T-helper 17 cell (primary cell): ENCODE measurements at places on chromosomes 11 and 22. TPM values are rescaled to one million over a fixed set of nuclear protein-coding genes. Genes with fewer than 3 reads are reported as not detected.

- no peak for DNase-seq
Measured at GRCh38 chr11:108796551-108796950, 131.7 kb downstream of the DDX10 start.

Gene HBB
- total RNA-seq: not detected

- DNase-seq: no peak
Measured at GRCh38 chr11:16126362-16126761, 230.0 kb downstream of the SOX6 start.

Gene OR51E2
- not detected for total RNA-seq

- DNase-seq: no peak
Measured at GRCh38 chr11:64556721-64557250, 34.2 kb upstream of the SLC22A12 start.

Gene GGTLC3
- not detected for total RNA-seq

Gene MIOX
- total RNA-seq: not detected

DNA sequence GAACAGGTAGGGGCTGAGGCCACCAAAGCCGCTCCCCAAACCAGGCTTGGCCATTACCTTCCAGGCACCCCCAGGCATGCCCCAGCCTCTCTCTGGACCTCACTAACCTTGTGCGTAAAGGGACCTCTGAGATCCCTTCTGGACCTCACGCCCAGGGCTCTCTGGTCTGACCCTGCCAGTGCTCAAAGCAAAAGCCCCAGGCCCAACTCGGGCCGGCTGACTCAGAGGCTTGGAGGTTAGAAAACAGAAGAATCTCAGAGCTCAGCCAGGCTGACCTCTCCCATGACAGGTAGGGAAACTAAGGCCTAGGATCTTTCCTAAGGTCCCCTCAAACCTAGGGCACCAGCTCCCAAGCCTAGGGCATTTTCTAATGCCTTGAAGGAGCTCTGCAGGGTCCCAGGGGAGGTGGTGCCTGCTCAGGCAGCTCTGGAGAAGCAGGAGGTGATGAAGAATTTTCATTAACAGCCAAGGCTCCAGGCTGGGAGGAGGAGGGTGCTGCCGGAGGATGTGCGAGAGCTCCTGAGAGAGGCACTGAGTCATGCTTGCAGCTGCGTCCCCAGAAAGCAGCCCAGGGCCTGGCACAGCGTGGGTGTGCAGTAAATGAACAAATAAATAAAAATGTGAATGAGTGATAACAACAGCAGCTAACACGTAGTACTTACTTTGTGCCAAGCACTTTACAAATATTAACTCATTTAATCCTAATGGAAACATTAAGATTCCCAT, 25.6 kb downstream of the ARRB1 start:
- DNase-seq: no peak

Gene YPEL4
- total RNA-seq: 1.8 TPM

DNA sequence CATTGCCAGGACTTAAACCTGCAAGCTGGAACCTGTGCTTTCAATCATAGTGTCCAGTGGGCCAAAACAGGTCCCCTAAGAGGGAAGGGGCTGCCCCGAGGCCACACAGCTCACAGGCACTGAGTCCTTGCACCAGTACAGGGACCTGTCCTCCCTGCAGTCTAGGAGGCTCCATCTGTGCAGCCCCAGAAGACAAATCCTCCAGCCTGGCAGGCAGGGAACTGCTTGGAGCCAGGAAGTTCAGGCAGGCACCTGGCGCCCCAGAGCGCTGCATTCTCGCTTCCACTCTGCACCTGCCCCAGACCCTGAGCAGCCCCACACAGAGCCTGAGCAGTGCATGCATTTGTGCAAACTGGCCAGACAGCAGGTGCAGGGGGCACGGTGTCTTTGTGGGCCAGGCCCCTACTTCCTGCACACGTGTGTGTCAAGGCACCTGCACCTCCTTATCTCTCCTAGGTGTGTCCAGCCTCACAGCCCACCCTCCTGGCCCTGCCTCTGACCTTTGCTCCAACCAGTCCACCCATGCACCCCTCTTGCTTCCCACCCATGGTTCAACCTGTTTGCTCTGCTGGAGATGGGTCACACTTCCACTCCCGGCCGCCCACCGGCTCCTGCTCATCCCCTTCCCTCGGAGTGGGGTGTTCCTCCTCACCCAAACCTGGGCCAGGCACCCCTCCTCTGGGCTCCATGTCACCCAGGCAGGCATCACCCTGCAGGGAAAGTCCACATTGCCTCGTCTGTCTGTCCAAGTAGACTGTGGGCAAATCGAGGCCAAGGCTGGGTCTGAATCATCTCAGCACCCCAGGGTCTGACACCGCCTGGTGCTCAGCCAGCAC, 19.0 kb downstream of the LINC01488 start:
- no peak for DNase-seq

- DNase-seq: no peak
Measured at GRCh38 chr11:70233511-70233934, 30.4 kb downstream of the FADD start.

DNA sequence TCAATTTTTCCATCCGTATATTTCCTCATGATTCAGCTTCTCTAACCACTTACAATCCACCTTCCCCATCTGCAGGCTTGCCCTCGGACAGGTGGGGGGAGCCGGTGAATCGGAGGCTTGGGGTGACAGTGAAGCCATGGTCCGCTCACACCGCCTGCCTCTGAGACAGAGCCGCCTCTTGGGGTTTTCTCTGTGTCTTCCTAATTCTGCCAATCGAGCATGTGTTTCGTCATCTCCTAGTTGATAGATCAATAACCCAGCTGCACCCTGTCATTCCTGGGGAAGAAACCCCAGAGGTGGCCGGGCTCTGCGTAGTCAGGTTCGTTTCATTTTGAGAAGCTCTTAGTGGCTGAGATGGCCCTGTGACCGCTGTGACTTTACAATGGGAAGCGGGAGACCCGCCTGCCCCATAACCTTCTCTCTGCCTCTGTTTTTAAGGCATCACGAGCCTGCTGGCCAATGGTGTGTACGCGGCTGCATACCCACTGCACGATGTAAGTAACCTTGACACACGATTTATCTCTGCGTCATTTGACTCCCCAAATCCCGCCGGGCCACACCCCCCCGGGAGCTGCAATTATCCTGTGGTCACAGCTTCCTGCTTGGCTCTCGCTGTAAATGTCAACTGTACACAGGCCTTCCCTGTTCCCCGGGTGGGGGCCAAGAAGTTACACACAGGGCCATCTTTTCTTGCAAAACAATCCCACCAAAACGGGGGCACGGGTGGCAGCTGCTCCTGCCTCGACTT, 33.3 kb downstream of the ANO1 start:
- no peak for DNase-seq

DNA sequence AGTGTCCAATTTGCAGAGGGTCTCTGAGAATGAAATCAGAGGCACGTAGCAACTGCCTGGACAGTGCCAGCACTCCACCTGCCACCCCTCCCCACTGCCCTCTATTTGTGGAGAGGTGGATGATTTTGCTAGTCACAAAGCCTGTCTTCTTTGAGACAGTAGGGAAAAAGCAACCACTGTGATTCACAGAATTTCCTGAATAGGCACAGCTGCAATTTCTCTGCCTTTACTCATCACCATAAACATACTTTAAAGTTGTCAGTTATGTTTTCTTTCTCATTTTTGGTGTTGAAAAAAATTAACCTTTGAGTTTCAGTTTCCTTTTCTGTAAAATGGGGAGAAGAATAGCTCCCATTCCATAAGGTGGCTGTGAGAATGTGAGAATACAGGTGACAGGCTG, 134.3 kb downstream of the TEAD1 start:
- no peak for DNase-seq

GRCh38 chr11:64900263-64900678, 16.7 kb downstream of the ATG2A start:
- DNase-seq: peak; percentile 47

DNA sequence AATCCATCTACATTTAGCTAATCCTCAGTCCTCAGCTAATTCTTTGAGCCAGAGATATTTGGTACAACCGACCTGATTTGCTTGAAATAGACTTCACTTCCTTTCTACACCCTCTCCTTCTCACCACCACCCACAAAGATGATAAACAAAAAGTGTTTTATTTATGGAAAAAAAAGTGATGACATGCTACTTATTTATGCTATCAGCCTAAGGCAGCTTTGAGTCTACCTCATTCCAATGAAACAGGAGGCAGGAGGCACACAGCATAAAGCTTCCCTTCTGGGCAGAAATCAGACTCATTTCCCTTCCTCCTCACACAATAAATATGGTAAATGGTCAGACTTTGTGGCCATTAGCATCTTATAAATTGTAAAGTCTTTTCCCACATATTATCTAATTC, 325.7 kb downstream of the SOX6 start:
- no peak for DNase-seq

- DNase-seq: no peak
Measured at GRCh38 chr11:109680127-109680526, 258.1 kb downstream of the C11orf87 start.

- no peak for DNase-seq
Measured at GRCh38 chr22:37714634-37715033, 17.8 kb downstream of the TRIOBP start.

DNA sequence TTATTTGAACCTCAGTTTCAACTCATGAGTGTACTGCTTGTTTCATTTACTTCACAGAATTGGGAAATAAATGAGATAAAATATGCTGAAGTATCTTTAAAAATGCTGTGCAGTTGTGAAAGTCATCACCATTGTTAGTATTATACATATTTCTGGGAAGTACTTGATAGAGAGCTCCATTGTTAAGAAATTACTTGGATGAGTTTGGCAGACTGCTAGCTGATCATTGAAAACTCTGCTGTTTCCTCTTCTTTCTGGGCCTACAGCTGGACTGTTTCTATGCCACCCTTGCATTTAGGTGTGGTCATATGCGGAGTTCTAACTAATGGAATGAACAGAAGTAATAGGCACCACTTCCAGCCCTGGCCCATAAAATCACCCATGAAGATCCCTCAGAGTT, 10.0 kb downstream of the SIK2 start:
- DNase-seq: no peak

DNA sequence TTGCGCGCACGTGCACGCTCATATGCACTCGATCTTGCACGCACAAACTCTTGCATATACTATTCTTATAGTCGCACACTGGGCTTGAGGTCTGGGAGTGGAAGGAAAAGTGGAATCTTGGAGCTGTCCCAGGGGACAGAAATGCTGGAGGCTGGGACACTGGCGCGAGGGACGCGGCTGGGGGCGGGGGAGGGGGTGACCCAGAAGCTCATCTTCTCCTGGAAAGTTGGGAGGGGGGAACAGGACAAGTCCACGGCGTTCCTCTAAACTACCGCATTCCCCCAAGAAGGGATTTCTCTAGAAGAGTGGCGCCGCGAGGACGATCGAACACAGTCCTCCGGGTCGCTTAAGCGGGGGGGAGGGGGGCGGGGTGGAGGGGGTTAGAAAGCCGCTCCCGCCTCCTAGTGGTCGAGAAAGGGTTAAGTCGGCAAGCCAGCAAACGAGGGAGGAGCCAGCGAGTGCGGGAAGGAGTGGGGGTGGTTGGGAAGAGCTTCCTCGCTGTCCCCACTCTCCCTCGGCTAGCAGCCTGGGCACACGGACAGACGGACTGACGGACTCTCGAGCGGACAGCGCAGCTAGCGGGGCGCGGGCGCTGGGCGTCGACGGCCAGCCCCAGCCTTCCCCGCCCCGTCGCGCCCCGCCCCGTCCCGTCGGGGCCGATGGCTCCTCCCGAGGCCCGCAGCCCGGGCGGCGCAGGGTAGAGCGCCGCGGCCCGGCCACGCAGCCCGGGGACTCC, at the start of gene RTN4RL2:
Gene RTN4RL2, plus strand, starts transcription at position 507 of the 736 bp plus-strand sequence. CDS start 338 bp downstream, outside the sequence.
- DNase-seq: peak; percentile 17

DNA sequence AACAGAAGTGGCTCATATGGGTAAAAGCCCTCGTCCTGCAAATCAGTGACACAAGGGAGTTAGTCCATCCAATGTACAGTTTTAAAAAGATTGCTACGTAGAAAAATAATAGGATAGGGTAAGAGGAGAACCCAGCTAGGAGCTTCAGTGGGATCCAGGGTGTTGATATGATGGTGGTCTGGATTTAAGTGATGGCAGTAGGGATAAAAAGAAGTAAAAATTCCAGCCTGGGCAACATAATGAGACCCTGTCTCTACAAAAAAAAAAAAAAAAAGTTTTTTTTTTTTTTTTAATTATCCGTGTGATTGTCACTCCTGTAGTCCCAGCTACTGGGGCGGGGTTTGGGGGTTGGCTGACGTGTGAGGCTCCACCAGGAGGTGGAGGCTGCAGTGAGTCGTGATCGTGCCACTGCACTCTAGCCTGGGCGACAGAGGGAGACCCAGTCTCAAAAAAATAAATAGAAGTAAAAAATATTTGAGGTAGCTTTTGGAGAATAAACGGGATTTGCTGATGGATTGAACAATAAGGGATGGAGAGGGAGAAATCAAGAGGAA, 7.0 kb upstream of the L3MBTL2 start:
- peak; percentile 29 for DNase-seq

DNA sequence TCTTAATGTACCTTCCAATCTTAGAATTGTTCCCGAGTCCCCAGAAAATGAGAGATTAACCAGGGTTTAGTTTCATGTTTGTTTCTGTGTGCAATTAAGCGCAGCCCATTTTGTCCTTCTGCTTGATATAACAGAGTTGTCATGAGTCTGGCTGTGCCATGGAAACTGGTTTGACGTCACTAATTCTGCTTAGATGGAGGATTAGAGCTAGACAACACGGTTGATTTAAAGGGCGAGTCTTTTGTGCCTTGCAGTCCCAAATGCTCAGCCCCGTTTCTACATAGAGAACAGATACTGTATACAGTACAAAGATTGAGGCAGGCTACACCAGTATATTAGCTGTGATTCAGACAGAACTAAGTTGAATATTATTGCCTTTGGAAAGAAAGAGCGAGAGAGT, 45.5 kb upstream of the ALKBH3 start:
- no peak for DNase-seq

DNA sequence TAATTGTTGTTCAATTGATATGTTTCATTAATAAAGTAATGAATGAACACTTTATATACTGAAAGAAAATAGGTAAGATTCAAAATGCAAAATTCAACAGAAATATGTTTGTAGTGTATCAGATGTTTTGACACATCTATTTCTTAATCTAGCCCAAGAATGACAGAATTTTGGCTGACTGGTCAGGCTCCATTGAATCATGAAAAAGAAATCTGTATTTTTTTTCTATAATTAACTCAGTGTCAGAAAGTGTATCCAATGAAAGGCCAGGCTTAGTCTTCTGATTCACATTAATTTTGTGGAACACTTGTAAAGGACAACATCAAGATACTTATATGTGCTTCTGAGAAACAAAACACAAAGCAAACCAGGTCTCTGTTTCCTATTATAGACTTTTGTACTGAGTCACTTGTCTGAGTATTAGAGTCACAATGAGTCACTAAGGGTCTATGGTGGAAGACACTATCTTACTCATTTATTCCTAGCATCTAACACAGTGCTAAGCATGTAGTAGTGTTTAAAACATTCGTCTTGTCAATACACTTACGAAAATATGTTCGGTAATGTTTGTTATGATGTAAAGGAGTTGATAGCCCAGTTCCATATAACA, 297.7 kb upstream of the CCDC90B start:
- DNase-seq: no peak

Gene GLYATL1
- not detected for total RNA-seq

Gene ZNF70
- 1.8 TPM for total RNA-seq

GRCh38 chr11:36779791-36780190, 181.8 kb upstream of the RAG2 start:
- DNase-seq: no peak

Gene C11orf97
- total RNA-seq: not detected
